Right ventricle myocardium superior (tissue), 1 donor: ENCODE measurements at places on chromosomes 5 and 9.

GRCh38 chr5:16713386-16713928, 96.7 kb upstream of the RETREG1 start:
- DNase-seq, result no peak

DNA sequence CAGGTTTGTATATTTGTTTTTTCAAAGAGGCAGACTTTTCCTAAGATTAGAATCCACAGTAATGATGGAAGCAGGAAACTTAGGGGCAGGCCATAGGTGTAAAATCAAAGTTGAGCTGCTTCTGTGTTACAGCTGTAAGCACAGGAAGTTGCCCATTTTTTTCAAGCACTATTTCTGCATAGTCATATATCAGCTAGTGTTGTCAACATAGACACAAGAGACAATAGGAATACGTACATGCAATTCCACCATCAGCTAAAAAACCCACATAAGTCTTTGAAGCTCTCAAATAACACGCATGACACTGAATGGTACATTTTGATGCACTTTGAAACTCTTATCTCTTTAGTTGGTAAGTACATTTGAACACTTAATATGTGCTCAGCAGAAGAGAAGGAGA, 20.2 kb upstream of the SMIM15 start:
- no peak for DNase-seq

GRCh38 chr9:92360083-92360482, 34.3 kb downstream of the CENPP start:
- DNase-seq, result no peak

DNA sequence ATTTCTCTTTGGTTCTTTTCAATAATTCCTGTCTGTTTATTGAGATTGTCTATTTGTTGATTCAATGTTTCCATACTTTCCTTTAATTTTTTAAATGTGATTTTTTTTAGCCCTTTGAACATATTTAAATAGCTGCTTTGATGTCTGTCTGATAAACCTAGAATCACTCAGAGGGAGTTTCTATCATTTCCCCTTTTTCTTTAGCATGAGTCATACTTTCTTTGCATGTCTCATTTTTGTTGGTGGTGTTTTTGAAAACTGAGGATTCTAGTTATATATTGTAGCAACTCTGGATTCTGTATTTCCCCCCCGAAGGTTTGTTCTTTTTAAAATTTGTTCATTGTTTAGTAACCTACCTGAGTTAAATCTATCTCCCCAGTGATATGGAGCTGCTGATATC, 24.2 kb upstream of the ZNF618 start:
- DNase-seq, result no peak
